Smooth muscle cell of the coronary artery (primary cell): ENCODE measurements at places on chromosomes 6 and 20. TPM values are rescaled to one million over a fixed set of nuclear protein-coding genes. Genes with fewer than 3 reads are reported as not detected.

RAB44 gene
- total RNA-seq = under 0.01 TPM in 1 of 2 replicates, not detected in the other

ECT2L gene
- under 0.01 TPM in 1 of 2 replicates, not detected in the other for total RNA-seq

RAMACL gene
- 0.98 and 1.1 TPM in 2 replicates for total RNA-seq

PM20D2 gene
- 1.4 and 1.9 TPM in 2 replicates for total RNA-seq

CALHM5 gene
- 5.9 and 10.1 TPM in 2 replicates for total RNA-seq

PRR3 gene
- total RNA-seq = 3.9 and 6.0 TPM in 2 replicates

SLCO4A1 gene
- 0.35 TPM in 1 of 2 replicates, not detected in the other for total RNA-seq

SYNDIG1 gene
- 3.3 and 4.9 TPM in 2 replicates for total RNA-seq

STK35 gene
- total RNA-seq = 9.9 and 11.0 TPM in 2 replicates
